CD4-positive, alpha-beta T cell treated with Interleukin-4 for 1 hour (primary cell): ENCODE measurements at places on chromosomes 5 and 9.
A peak's percentile ranks its signal among the peaks of the same experiment; 100 is the strongest.

DNA sequence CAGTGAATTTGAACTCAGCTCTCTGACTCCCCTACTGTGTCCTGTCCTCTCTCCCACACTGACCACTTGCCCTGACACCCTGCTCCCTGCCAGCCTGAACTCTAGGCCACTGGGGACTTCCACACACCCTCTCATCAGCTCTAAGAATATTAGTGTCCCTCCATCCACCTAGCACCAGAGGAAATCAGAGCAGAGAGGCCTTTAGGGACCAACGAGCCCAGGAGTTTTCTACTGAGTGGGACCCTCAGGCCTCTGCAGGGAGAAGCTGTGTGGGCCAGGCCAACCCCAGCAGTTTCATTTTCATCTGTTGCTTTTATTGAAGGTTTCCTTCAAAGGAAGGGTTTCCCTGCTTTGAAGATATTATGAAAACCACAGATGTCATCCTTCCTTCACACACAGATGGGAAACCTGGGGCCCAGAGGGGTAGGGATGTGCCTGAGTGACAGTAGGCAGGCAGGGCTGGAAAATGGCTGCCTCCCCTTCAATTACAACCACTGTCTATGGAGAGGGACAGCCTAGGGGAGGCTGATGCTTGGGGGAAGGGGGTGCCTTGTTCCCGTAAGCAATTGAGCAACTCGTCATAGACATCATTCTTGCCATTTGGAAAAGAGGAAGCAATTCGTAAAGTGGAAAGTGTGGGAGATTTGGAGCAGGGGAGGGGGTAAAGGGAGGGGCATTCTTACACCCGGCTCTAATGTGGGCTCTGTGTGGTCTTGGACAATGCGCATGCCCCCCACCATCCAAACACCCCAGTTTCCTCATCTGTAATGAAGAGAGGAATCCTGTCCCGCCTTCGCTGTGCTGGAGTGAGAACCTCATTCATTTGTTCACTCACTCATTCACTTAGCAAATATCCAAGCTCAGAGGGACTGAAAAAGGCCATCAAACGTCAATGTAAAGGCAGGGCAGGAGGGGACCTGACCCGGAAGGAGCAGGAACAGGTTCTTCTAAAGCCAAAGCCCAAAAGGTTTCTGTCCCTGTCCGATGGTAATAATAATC is 3.9 kb downstream of the GLIPR2 start:
- DNase-seq = peak; percentile 49

DNA sequence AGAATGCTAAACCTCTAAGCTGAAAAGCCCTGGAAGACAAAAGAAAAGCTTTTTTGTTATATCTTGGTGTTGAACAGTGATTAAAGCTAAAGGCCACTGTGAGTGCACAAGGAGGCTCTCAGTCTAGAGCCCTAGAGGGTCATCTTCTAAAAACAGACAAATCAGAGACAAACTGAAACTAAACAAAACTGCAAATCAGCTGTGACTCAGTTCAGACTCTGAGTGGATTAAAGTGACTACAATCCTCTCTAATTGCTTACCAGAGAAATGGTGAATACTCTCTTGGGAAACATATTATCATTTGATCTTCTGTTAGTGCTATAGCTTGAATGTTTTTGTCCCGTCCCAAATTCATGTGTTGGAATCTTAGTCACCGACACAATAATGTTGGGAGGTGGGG is 491.9 kb downstream of the CDH18 start:
- no peak for DNase-seq

DNA sequence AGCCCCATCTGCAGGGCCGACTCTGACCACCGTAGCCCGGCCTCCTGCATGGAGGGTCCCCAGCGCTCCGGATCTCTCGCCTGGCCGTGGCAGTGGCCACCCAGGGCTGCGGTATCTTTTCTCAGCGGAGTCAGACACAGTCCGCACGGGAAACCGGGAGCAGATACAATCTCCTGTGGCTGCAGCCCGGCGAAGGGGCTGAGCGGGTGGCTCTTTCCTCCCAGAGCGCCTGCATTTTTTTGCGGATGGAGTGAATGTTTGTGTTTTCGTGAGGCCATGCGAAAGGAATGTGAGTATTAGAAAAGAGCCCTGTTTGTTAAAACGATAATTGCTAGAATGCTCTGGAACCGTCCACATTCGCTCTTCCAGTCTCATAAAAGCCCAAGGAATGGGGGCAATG is 53.4 kb upstream of the PTCH1 start:
- DNase-seq = no peak

DNA sequence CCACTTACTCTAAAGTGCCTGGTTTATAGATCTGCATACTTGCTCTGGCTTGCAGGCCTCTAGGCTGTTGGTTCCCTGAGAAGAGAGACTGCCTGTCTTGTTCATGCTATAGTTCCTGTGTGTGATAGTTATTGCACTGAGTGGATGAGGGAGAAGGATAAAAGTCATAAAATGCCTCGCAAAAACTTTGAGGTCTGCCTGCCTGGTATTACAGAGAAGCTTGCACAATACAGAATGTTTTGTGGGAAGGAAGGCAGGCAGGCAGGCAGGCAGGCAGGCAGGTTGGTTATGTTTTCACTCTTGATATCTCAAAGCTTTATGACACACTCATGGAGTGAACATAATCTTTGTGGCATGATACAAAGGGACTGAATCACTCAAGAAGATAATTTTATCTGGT is 287.1 kb downstream of the SLIT3 start:
- no peak for DNase-seq

GRCh38 chr9:28365728-28366127 is 792.4 kb upstream of the C9orf72 start:
- no peak for DNase-seq

- DNase-seq = no peak
These were observed 272.1 kb upstream of the CCNG1 start for GRCh38 chr5:163165277-163165676.

- no peak for DNase-seq
These were observed 2068.0 kb downstream of the MAT2B start for GRCh38 chr5:165573445-165573844.

GRCh38 chr5:160835818-160836528 is 16.0 kb downstream of the ATP10B start:
- no peak for DNase-seq

GRCh38 chr5:2912741-2913140 is 161.3 kb upstream of the IRX2 start:
- no peak for DNase-seq

- DNase-seq = no peak
These were observed 21.5 kb downstream of the HRH2 start for GRCh38 chr5:175679411-175679810.

GRCh38 chr5:10307206-10308148 is at the start of gene CMBL:
TSS of gene CMBL (minus strand) at chr5:10307902. CDS start at chr5:10290762, 17,140 bp downstream.
- no peak for DNase-seq

DNA sequence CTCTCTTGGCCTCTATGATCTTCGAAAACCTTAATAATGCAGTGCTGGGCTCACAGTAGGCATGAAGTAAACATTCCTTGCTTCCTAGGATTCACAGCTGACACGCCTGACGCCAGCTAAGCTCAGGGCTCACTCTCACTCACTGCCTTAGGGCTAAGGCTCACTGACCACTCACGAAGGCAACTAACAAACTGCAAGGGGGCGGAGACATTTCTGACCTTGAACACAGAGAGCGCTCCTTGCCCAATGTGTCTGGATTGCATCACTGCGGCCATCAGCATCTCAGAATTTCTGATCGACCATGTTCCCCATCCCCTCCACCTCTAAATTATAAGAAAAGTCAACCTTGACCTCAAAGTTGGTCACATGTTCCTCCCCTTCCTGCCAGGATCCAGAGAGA is 372.6 kb downstream of the EBF1 start:
- no peak for DNase-seq

- no peak for DNase-seq
These were observed 4.7 kb downstream of the EGFL7 start for GRCh38 chr9:136667214-136667939.

DNA sequence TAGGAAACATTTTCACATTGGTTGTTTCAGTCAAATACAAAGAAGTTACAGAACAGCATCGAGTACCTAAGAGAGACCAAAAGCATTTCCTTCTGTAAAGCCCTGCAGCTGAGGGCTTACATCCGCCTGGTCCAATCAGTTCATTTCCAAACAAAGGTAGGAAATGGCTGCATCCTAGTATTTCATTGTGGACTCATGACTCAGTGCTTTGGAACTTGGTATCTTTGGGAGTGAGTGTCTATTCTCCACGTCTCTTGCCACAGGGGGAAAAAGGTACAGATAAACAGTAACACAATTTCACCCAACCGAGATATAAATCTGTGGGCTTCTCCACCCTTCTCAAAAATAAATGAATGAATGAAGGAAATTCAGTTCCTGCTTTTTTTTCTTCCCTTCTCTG is 75.4 kb downstream of the NFIB start:
- no peak for DNase-seq

DNA sequence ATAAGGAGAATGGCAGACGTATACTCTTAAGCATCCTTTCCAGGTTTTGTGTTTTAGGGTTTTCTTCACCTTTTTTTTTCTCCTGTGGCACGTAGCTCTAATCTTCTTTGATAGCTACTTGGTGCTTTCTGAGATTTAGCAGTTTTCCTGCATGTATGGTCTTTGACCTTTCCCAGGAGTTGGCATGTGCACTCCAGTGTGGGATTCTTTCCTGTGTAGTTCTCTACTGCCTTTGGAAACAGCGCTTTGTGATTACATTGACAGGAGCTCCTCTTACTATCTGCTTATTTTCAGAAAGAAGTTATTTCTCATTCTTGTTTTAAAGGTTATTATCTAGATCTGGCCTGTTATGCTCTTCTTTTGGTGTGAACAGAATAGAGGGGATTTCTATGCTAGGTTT is 65.5 kb downstream of the UNC13B start:
- DNase-seq = no peak

DNA sequence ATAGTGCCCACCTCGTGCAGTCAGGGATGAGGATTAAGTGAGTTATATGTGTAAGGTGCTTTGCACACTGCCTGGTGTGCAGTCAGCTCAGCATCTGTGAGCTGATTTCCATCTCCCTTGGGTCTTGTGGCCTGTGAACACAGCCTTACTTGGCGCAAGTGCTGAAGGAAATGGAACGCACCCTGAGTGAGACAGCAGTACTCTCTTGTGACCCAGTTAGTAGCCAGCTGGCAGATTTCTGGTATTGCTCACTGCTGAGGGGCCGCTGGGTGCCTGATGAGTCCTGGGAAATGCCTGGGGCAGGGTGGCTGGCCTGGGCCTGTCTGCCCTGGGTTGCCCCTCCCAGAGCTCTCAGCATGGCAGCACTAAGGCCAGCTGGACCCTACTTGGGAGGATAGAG is 90.9 kb upstream of the BOD1 start:
- DNase-seq = peak; percentile 31

DNA sequence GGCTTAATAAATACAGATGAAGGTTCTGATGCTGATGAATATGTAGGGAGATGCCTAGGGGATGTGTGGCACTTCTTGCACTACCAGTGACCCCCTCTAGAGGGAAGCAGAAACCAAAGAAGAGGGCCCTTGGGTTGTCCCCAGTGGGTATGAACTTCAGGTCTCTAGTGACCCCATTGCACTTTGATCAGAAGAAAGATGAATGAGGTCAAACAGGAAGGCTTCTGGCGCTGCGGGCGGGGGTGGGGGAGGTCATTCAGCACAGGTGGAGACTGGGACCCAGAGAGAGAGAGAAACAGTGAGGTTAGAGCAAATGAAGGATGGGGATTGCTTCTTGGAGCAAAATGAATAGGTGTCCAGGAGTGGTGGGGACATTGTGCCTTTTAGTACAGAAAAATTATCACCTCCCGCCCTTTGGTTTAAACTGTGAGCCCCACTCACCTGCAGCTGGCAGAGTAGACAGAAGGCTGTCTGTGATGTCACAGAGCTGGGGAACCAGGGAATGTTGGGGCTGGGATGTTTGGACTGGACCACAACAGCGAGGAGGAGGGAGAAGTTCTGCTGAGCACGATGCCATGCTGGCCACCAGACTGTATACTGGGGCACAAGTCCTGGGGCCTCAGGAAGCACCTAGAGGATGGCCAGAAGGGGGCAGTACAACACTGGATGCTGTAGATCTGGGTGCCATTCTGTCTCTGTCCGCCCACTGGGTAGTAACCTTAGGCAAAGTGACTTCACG is at the start of gene TEX48:
Gene TEX48, minus strand, starts transcription at position 599 of the 739 bp plus-strand sequence. CDS start 10,469 bp downstream, outside the sequence.
- DNase-seq = peak; percentile 79

- DNase-seq = no peak
These were observed 44.8 kb upstream of the CLK4 start for GRCh38 chr5:178671602-178672144.

DNA sequence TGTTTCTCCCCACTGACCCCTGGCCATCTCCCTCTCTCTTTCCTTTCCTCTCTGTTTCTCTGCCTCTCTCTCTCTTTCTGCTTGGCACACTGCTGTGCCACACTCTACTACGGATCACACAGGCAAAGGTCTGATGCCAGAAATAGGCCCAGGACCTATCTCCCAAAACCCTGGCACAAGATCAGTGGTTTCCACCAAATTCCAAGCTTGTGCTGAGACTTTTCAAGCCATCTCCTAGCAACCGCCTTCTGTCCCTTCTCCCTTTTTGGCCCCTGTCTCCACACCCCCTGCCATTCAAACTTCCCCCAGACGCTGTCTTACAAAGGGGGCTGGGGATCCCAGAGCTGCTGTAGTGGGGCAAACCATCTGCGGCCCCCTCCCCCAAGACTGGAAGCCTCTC is 38.5 kb upstream of the RARS1 start:
- no peak for DNase-seq

DNA sequence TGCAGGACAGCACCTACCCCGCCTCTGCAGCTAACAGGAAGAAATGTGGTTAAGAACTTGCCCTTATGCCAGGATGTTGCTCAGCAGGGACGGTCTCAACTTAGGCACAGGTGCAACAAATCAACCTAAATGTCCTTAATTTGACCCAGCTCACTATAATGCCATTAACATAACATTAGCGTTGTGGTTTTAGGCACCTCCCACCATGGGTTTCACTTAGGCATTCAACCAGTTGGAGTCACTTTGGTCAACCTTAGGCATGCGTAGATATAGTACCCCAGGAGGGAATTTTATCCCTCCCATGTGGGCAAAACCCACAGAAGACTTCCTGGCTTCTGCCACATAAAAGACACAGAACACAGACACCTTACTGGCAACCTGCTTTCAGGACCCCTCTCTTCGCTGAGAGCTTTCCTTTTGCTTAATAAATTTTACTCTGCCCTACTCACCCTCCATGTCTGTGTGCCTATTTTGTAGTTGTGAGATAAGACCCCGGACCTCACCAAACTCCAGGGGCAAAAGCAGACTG is 8.7 kb upstream of the ERAP1 start:
- DNase-seq = peak; percentile 64

DNA sequence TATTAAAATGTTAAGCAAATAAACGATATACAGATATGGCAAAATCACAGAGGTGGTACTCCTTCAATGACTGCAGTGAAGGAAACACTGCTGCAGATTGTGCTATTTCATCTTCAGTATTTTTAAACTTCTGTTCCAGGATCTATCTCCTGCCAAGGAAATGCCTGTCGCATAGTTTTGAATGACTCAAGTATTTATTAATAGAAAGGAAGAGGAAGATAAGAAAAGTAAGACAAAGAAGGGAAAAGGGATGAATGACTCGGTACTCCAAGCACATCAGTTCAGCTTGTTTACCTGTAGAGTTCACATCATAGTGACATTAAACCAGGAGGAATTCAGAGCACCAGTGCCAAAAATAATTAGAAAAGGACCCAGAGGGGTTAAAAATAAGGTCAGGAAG is 5.1 kb upstream of the GPX8 start:
- DNase-seq = no peak
